ENCODE measurements at places on chromosomes 5 and 9.

- DNase-seq, result no peak
Observed at GRCh38 chr9:87479801-87480201, 17.9 kb upstream of the DAPK1 start.

GRCh38 chr5:135435467-135436330, 11.4 kb downstream of the DCANP1 start:
- DNase-seq, result no peak

DNA sequence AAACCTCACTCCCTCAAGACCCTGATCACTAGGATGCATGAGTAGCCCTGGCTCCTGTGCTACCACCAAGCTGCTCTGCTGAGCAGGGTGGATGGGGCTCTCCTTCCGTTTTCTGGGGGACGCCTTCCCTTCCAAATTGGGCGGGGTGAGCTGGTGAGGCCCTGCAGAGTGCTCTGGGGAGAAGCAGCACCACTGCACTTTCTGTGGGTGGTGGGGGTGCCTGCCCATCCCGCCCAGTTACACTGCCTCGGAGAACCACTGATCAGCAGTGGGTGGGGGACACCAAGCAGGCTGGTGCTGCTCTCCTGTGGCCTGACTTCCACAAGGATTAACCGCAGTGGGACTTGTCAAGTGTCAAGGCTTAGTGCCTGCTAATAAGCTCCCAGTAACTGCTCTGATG, 19.0 kb downstream of the GFPT2 start:
- DNase-seq, result no peak

DNA sequence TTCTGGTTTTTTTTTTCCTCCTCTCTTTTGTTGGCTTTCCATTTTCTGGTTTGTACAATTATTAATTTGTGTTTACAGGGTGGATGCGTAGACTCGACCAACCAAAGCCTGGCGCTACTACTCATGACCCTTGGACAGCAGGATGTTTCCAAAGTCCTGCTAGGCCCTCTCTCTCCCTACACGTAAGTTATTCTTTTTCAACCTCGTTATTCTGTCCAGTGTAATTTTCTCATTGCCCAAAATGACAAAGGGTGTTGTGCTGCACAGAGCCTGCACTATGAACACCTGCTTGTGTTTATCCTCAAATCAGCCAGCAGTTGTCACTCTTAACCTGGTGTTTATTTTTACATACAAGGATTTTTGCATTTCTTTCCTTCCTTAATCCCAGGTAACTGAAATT, 56.6 kb downstream of the RCL1 start:
- DNase-seq, result no peak

- DNase-seq, result no peak
Observed at GRCh38 chr5:35920890-35921289, 17.5 kb downstream of the CAPSL start.

- DNase-seq, result no peak
Observed at GRCh38 chr5:160423099-160423498, 1.4 kb downstream of the PTTG1 start.

DNA sequence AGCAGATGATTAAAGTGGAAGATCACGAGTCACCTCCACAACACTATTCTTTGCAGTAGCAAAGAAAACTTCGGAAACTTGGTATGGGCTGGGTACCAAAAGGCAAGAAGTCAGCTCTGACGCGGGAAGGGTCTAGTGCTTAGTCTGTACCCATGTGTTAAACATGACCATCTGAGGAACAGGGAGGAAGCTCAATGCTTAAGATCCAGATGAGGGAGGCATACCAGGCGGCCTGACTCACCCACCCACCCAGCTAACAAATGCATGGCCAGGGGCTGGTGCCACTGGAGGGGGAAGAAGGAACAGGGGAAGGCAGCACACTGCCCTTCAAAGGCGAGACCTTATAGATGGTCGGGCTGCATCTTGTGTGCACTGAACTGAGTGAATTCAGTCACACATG, 41.8 kb downstream of the CAMSAP1 start:
- DNase-seq, result no peak

All from activated T-cell treated with anti-CD3 and anti-CD28 coated beads, Interleukin-2, amount 50 U/mL, for 24 hours (primary cell).